ENCODE measurements at places on chromosomes 12 and 14.
A peak's percentile ranks its signal among the peaks of the same experiment; 100 is the strongest.

DNA sequence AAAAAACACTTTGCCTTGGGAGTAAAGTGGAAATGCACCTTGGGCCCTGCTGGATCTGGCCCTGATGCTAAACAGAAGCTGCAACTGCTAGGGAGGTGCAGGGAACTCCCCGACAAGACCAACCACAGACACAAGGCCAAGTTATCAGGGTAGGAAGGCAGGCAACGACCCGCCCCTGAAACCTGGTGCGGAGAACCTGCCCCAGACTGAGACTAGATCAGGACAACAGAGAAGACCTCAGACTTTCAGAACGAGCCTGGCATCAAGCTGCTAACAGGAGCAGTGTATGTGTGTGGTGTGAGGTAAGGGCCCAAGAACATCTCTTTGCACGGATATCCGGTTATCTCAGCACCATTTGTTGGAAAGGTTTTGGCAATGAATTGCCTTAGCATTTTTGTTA, 233.7 kb upstream of the RTL1 start:
- no peak for DNase-seq

DNA sequence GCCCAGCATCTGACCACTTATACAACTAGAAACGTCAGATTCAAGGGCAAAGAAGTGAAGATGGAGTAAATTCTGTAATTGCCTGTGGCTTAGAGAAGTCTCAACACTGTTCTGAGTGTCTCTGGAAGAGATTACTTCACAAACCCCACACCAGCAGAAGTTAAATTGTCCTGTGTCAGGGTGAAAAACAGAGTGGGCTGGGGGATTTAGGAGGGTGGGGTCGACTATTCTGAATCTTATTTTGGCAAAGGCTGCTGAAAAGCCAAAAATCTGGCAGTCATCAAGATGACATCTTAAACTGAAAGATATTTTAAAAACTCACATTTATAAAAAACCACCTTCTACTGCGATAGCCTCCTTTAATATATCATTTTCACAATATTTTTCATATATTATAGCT, 180.8 kb downstream of the KLHL28 start:
- DNase-seq, result no peak

DNA sequence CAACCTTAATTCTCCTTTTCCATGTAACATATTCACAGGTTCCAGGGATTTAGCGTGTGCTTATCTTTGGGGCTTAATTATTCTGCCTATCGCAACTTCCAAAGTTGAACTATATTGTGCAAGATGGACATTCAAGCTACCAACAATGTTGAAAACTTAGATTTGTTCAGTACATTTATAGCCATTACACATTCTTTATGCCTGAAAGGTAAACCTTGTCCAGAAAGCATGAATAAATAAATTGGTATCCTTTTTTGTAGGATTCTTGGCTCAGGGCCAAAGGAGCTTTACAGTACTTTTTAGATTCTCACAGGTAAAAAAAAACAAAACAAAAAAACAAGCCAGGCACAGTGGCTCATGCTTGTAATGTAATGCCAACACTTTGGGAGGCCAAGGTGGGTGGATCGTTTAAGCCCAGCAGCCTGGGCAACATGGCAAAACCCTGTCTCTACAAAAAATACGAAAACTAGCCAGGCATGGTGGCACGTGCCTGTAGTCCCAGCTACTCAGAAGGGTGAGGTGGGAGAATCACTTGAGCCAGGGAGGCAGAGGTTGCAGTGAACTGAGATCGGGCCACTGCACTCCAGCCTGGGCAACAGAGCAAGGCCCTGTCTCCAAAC, 3.3 kb downstream of the C12orf56 start:
- DNase-seq, result no peak

DNA sequence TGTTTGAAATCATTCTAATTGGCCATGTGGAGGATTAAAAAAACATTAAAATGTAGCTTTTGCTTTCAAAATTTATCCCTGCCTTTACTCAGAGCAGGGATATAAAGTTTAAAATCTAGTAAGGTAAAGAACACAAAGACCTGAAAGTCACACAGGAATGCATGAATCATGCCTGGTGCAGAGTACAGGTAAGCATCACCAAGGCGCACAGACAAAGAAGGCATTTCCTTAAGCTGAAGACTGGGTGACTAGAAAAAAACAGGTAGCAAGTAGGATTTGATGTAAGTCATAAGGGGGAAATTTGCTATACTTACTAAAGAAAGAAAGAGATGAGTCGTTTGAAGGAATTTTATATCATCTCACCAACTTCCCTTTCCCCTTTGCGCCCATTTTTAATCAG, 405.6 kb downstream of the GXYLT1 start:
- no peak for DNase-seq

- no peak for DNase-seq
Observed at GRCh38 chr12:58882826-58883225, 37.5 kb downstream of the LRIG3 start.

DNA sequence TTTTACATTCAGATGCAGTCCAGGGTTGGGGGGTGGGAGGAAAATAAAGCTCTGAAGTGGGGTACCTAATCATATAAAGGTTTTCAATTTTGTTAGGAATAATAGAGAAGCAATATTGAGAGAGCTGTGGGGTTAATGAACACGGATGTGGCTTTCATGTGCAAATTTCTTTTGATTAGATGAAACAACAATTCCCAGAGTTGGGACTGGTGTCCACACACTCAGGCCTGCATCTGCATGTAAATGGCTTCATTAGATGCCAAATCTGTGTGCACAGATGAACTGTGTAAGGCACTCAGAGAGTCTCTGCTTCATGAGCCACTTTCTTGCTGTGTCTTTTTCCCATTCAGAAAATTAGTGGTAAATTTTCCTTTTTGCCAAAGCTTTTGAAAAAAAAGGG, 377.1 kb upstream of the NOVA1 start:
- DNase-seq, result no peak

DNA sequence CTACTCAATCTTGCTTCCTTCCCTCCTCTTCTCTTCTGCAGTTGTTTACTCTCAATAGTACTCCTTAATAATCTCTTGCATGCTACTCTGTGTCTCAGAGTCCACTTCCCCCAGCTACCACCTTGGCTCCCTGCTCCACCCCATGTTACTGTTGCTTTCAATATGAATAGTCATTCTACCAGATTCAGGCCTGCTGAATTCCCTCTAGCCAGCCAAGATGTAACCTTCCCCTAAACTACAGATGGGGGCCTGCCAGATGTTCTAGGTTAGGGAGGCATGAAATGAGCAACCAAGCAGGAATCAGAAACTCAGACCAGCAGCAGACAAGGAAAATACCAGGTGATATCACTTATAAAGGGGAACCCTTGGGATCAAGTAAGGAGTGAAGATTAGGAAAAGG, 392.1 kb upstream of the DDHD1 start:
- no peak for DNase-seq

DNA sequence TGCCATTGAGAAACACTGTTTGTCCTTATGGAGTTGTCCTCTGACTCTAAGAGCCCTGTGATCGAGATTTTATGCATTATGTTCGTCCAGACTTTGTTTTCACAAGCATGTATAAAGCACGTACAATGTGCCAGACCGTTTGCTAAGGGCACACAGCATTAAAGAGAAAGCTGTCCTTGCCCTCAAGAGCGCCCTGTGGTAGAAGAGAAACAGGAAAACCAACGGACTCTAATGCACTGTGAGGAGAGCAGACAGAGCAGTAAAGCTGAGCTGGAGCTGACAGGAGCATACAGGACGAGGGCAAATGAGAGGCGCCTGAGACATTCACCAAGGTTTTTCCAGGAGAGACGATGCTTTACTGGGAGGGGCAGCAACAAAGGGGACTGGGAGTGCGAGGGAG, 66.2 kb upstream of the OVCH1 start:
- DNase-seq, result no peak

DNA sequence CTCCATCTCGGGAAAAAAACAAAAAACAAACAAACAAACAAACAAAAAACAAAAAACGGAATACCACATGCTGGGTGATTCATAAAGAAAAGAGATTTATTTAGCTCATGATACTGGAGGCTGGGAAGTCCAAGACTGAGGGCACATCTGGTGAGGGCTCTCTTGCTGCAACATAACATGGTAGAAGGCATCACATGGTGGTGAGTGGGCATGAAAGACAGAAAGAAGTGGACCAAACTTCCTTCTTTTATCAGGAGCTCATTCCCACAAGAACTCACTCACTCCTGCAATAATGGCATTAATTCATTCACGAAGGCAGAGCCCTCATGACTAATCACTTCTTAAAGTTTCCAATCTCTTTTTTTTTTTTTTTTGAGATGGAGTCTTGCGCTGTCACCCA, 8.0 kb upstream of the LGMN start:
- no peak for DNase-seq

GRCh38 chr12:23534196-23534595, 415.3 kb downstream of the SOX5 start:
- DNase-seq, result no peak

GRCh38 chr14:55973911-55974630, 144.1 kb upstream of the PELI2 start:
- no peak for DNase-seq

DNA sequence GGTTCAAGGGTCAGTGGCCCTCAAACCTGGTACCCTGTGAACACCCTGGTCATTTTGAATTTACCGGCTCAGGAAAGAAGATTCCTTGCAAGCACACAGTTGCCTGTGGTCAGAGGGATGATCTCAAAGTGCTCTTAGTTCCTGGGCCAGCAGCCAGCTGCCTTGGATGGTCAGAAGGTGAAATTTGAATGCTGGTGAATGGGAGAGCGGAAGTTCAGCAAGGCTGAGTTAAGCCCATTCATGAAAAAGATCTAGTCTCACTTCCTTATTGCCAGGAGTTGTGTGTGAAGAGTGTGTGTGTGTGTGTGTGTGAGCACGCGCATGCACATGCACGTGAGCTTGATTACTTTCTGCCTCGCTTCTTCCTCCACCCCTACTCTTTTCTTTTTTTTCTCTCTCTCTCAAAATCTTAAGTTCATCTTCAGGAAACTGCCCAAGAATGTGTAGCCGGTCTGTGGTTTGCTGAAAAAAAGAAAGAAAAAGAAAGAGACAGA, 155.5 kb upstream of the CCND2 start:
- DNase-seq, result no peak

GRCh38 chr12:45331552-45331951, 115.7 kb downstream of the ANO6 start:
- no peak for DNase-seq

DNA sequence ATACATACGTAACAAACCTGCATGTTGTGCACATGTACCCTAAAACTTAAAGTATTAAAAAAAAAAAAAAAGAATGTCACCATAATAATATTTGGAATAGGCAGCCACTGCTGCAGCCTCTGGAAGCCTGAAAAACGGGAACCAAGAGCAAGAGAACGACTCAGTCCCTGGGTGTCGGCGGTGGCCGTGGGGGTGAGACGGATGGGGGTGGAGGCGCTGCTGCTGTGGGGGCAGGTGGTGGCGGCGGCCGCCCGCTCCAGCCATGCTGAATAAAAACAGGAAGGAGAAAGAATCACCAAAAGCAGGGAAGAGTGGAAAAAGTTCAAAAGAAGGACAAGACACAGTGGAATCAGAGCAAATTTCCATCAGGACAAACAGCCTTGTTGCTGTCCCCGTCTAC, 46.9 kb downstream of the ZFYVE21 start:
- DNase-seq, result no peak

GRCh38 chr14:51547260-51547659, 104.5 kb upstream of the FRMD6 start:
- no peak for DNase-seq

DNA sequence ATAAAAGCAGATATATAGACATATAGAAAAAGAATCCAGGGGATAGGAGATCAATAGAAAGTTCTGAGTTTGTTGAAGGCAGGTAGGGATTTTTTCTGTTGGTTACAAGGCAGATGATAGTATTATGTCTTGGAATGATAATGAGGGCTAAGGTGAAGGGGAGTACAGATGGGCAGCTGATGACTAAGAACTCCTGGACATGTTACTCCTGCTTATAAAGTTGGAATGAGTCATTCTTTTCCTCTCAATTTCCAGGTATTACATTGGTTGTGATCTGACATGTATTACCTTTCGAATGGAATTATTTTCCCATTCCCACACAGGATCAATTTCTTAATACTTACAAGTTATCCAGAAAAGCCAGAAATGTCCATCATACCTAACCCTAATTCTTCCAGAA, 545.2 kb upstream of the MGAT4C start:
- no peak for DNase-seq

DNA sequence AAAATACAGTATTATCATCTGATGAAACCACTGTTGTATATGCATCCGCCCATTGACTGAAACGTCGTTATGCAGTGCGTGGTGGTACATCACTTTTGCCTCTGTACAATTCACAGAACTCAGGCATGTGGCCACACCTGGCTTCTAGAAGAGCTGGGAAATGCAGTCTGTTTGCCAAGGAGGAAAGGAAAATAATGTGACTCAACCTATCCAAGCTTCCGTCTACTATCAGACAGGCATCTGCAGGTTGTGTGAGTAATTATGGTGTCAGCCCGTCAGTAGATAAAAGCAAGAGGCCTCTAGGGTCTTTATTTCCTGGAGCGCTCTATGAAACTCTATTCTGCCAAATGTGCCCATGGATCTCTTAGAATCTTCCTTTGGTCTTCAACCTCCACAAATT, 111.6 kb downstream of the BBS10 start:
- DNase-seq, result no peak

DNA sequence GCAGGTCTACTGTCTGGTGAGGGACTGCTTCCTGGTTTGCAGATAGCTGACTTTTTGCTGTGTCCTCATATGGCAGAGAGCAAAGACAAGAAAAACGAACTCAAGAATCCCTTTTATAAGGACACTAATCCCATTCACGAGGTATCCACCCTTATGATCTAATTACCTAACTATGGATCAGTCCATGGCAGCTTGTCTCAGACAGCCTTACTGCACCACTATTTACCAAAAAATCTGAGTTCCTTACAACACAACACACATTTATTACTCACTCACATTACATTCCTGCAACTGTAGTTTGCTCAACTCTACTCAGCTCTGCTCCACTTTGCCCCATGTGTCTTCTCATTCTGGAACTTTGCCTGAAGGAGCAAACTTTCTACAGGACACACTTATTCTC, 10.1 kb upstream of the SLC6A15 start:
- no peak for DNase-seq

GRCh38 chr12:68374307-68374982, 42.3 kb upstream of the MDM1 start:
- peak; percentile 66 for DNase-seq

DNA sequence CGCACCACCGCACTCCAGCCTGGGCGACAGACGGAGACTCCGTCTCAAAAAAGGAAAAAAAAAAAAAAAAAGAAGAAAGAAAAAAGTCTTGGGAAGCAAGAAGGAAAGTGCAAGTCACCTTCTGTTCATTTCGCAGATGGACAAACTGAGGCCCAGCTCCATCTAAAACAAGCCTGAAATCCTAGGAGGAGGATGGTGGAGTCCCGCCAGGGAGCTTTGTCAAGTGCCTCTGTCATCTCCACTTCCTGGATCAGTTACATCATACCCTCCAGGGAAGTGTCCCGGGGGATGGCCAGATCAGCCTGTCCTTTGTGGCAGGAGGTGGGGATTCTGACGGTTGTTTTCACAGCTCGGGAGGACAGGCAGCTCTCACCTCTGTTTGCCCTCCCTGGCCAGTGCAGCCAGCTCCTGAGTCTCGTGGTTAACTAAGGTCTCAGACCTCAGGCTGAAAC, 8.7 kb upstream of the SDSL start:
- no peak for DNase-seq
